NCI-H1105 treated with DMSO at 0.1 percent for 48 hours (cell line): ENCODE measurements at places on chromosomes 3 and 15.

- no peak for DNase-seq
Observed at GRCh38 chr3:125624341-125624740, 29.0 kb upstream of the OSBPL11 start.

DNA sequence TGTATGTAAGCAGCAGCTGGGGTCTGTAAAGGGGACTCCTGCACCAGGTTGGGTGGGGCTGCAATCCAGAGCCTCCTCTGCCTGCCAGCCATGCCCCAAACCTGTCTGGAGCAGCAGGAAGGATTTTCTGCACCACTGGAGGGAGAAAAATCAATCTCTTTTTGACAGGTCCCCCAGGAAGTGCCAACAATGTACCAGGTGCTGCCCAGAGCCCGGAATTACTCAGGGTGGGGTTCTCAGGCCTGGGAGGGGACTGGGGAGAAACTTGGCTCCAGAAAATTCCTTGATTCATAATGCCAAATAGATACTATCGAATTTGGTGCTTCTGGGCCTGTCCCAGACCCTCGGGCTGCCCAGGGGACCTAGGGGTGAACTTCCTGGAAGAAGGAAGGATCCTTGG lies 52.6 kb downstream of the WNT7A start:
- no peak for DNase-seq

DNA sequence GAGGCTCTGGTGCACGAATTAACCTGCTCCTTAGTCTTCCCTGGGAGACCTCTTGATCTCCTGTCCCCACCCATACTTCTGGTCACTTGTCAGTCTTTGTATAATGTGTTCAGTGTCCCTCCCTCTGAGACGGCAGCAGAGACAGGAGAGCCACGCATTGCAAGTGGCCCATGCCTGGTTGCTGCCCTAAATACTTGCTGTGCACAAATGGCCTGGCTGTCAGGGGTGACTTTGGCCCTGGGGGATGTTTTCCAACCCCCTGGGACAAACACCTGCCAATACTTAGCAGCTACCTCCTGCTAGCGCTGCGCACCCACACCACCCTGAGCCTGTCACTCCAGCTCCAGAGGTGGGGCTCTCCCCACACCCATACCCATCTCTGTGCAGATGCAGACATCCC lies 17.2 kb downstream of the KLF13 start:
- no peak for DNase-seq

DNA sequence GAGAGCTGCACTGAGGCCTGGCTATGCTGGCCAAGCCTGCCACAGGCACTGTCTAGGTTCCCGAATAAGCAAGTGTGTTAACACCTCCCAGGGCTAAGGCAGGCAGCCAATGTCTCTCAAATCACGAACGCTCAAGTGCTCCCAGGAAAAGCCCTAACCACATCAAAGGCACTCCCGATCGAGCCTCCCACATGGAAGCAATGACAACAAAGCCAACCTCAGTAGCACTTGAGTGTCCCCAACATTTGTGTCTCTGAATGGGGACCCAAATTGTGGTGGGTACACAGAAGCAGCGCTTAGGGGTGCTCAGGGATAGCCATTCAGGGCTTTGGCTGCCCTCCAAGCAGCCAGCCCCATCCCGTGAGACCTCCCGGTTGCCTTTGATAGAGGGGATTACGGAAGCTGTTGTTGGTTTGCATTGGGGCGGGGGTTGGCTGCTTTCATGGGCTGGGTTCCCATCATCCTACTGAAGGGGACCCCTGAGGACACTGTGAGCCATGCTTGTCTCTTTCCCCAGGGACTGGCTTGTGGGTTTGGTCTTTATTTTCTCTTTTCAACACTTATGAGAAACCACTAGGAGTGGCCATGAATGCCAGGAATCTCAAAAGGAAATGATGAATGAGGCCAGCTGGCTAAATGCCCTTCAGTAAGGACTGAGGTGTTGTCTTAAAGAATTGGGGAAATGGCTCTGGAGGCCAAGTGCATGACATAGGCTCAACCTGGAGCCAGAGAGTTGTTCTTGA lies 234.1 kb upstream of the FEZF2 start:
- DNase-seq: no peak

GRCh38 chr15:69855258-69856000 lies 242.3 kb downstream of the TLE3 start:
- DNase-seq: no peak

GRCh38 chr3:88707837-88708236 lies 399.6 kb upstream of the EPHA3 start:
- DNase-seq: no peak

DNA sequence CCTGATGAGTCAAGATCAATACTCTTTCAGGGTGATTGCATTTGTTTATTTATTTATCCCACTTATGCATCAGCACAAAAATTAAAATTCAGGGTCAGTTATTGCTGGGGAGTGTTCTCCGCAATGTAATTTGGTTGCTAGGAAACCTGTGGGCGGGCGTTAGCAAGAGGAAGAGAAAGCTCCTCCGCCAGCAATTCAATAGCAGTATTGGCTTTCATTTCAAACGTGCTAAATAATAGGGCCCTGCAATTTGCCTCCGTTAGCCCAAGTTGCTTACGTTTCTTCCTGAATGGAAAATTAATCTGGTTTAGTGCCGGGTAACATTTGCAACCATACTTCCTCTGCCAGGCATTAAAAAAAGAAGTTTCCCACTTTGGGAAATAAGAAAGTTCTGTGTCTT lies 35.5 kb upstream of the PLCL2 start:
- DNase-seq: peak; percentile 40

DNA sequence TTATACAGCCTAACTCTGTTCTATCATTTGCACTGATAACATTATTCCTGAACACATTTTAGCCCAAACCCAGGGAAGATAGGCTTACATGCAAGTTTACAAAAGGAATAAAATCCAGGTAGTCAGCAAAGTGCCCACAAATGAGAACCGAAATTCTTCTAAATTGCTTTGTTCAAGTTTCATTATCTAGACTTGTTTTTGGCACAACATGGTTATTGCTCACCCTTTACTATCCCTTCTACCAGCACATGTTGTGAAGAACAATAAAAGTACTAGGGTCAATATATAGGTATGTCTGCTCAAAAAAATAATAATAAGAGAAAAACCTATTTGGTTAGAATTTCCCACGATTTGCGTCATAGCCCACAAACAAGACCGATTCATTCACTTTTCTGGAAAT lies 430.5 kb downstream of the FGF12 start:
- no peak for DNase-seq

DNA sequence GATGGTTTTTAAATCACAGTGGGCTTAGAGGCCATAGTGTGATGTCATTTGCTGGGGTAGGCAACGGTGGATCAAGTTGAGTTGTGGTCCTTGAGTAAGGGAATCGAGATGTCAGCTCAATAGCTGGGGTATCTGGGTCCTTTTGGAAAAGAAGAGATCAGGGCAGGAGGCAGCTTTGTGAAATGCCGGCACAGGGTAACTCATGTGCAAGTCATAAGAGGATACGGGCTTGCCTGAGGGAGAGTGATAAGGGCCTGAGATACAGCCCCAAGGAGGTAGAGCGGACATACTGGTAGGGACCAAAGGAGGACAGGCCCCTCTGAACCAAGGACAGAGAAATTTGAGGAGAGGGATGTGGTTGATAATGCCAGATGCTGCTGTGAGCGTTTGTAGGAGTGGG lies 4.2 kb upstream of the FAM131A start:
- DNase-seq: no peak

GRCh38 chr15:58360421-58361090 lies 71.2 kb upstream of the LIPC start:
- no peak for DNase-seq

DNA sequence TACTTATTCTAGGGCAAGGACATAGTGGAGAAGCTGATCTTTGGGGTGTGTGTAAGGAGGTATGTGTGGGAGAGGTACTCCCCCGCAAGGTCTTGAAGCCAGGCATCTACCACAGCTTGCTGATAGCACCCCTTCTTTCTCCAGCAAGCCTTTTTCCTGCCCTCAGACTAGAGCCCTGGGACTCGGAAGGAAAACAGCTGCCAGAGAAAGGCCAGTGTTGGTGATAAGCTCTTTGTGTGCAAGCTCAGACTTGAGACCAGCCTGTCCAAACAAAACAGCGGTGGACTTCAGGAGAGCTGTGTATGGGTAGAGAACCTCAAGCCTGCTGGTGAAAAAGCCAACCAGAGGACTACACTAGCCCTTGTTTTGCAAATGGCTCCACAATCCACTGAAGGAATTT lies 1028.6 kb downstream of the MCTP2 start:
- DNase-seq: no peak

- DNase-seq: peak; percentile 46
Observed at GRCh38 chr3:58029842-58030584, 21.8 kb downstream of the FLNB start.

DNA sequence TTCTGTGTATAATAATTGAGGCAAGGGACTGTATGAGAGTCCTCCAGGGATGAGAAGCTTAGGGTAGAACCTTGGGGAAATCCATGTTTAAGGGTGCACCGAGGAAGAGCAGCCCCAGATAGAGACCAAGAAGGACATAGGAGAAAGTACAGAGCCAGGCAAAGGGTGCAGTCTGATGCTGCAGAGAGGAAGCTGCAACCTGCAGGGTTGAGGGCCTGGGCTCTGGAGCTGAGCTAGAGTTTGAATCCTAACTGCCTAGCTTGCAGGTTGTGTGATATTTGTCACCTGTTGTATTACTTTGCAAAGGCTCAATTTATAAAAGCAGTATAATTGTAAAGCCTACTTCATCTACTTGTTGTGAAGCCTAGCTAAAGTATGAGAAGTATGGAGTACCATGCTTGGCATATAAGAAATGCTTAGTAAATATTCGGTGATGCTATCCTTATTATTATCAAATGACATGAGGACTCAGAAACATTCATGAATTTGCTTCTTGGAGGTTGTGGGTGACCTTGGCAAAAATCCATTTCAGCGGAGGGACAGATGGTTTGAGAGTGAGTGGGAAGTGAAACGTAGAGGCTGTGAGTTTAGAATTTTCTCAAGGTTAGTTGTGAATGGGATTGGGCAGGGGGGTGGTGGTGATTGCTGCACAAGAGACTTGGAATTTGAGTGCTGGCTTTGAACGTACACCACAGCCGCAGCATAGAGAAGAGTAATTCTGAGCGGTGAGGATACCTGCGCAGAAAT lies 43.8 kb downstream of the PLCL2 start:
- no peak for DNase-seq
